Large intestine (tissue), 12 donors: ENCODE measurements at places on chromosomes 7 and 10. TPM values are rescaled to one million over a fixed set of nuclear protein-coding genes. Genes with fewer than 3 reads are reported as not detected.

The AASS gene
- 29.6 TPM for polyA plus RNA-seq

The WIPF3 gene
- polyA plus RNA-seq = 21.9 TPM

The IFIT1B gene
- polyA plus RNA-seq = 0.34 TPM

The ZNF680 gene
- polyA plus RNA-seq = 9.1 TPM

The PRPS1L1 gene
- not detected for polyA plus RNA-seq

The ELMO1 gene
- polyA plus RNA-seq = 9.5 TPM

The OR6V1 gene
- not detected for polyA plus RNA-seq

The PODXL gene
- 26.9 TPM for polyA plus RNA-seq

The KMT2C gene
- polyA plus RNA-seq = 34.1 TPM

The CYP26C1 gene
- not detected for polyA plus RNA-seq

The C7orf25 gene
- polyA plus RNA-seq = 3.2 TPM

- DNase-seq = no peak
Observed at GRCh38 chr7:153188630-153189029, 429.1 kb downstream of the ACTR3B start.

DNA sequence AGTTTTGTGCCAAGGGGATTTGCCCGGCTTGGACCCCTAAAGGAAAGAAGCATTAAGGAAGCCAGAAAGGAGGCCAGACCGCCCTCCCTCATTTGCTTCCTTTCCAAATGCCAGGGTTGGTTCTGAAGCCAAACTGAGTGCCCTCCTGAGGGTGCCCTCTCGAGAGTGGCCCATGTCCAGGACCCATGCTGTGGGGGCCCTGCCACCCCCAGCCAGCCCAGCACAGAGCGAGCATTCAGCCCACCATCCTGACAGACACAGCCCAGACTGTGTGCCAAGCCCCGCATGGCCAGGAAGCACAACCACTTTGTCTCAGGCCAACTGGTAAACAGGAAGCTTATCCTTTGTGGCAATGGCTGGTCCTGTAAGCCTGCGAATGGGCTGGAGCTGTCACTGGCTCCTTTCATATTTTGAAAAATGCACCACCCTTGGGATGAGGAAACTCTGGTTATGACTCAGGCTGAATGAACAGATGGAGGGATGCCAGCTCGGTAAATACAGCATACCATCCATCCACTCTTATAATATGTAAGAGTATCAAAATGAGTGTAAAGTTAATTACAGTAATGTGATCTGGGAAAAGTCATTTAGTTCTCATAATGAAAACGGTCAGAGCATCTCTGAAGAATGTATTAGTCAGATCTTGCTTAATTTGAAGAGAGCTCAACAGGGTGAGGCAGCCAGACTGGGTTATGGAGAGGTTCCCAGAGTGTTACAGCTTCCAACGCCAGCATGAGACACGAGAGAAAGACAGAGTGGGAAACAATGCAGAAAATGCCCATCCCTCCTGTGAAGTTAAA is 65.0 kb downstream of the STK17A start:
- peak; percentile 37 for DNase-seq

GRCh38 chr7:5083311-5083711 is 37.7 kb downstream of the RBAK start:
- DNase-seq = no peak

GRCh38 chr7:2018569-2019460 is 213.9 kb downstream of the MAD1L1 start:
- no peak for DNase-seq

DNA sequence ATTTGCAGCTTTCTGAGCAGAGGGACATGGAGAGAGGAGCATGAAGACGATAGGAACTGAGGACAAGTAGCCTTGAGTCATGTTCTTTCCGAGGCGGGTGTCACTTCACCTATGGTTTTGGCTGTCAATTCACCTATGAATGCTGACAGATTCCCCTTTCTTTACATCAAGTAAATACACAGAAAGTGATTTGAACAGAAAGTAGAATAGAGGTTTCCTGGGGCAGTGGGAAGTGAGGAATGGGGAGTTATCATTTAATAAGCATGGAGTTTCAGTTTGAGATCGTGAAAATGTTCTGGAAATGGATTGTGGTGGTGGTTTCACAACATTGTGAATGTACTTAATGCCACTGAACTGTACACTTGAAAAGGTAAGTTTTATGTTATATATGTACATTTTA is 138.4 kb upstream of the MDFIC start:
- DNase-seq = no peak

DNA sequence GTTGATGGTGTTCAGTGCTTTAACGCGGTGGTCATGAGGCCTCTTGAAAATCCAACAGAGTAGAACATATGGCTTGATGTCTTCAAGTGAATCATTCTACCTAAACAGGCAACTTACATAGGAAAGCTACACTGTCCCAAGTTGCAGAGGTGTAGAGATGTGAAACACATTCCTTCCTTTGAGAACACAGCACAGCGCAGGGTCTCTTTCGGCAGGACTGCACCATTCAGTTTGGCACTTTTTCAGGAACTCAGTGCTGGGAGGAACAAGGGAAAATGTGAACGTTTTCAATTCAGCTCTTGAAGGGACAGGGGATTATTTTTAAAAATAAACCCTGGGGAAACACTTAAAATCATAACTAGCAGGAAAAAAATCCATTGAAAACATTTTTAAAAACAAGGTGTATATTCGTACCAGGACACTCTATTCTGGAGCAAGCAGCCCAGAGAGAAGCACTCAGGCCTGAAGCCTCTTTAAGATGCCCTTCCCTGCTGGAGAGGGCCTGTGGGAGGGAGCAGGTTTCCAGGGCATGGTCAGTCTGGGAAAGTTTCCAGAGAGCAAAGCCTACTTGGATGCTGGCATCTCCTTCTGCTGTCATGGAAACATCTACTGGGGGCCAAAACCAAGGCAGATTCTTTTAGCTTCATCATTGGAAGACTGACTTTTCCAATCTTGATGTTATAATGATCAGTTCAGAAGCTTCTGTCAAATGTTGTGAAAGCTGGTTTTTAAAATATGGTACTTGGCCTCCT is 60.4 kb upstream of the NPVF start:
- DNase-seq = no peak

DNA sequence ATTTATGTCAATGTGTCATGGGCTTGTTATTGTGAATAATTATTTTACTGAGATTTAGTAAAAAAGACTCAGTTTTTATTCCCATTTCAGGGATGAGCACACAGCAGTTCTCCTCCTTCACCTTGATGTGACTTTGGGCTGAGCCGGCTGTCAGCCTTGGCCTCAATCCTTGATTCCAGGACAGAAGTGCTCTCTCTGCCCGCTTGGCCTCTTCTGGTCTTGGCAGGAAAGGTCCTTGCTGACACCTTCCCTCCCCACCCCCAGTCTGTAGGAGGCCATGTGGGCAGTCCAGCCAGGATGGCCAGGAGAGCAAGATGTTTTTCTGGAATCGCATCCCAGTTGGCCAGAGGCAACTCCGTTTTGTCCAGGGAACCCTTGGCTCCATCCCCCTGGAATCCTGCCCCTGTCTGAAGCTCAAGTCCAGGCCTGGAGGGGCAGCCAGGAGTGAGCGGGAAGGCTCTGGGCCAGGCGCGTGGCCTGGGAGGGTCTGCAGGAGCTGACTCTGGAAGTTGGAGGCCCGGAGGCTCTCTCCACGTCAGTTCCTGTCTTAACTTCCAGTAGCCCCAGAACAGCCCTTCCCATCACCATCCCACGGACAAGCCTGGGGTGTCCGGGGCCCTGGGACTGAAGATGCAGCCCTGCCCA is 100.9 kb downstream of the PDGFA start:
- DNase-seq = no peak

DNA sequence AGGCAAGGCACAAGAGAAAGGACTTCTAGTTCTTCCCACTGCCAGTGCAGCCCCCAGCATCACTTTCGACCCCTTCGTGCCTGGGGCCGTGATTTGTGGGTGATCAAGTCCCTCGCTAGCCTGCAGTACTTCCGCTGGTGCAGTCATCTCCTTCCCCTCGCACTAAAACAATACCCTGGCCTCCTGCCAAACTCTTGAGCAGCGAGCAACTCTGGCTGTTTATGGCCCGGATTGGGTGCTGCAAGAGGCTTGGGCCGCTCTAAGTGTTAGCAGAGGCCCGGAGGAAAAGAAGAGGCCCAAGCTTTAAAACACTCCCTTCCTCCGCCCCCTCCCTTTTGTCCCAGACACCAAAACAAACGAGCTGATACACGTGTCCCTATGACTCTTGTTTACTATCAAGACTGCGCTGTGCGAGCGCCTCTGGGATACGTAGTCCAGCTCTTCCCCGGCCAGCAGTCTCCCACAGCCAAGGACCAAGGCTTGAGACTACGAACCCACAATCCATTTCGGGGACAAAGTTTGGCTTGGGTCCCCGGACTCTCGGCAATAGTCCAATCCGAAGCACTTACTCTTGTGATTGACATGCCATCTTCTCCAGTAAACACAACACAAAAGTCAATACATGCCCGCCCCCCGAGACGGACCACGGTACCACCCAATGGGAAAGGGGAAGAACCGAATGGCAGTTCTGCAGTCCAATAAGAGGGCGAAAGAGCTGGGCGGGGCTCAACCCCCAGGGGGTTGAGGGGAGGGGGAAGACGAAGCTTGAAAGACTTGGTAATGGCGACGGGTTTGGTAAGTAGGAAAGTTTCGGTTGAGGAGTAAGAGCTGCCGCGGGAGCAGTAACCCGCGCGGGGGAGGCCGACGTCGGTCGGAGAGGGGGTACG is at the start of gene HBP1:
TSS of gene HBP1 (plus strand) at position 771 of the 887 bp plus-strand sequence. CDS start 10,891 bp downstream, outside the sequence.
- peak; percentile 100 for DNase-seq

DNA sequence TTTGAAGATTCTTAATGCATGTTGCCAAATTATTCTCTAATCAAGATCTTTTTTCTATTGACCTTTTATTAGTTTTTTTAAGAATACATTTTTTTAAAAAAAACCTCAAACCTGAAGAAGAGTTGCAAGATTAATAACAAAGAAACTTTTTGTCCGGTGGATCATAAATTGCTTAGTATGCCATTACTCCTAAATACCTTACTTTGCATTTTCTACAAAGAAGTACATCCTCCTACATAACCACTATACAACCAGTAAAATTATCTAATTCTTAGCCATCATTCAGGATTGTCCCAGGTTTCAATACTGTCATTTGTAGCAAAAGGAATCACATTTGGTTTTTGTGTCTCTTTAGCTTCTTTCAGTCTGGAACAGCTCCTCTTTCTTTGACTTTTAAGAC is 77.9 kb downstream of the SRI start:
- DNase-seq = no peak

DNA sequence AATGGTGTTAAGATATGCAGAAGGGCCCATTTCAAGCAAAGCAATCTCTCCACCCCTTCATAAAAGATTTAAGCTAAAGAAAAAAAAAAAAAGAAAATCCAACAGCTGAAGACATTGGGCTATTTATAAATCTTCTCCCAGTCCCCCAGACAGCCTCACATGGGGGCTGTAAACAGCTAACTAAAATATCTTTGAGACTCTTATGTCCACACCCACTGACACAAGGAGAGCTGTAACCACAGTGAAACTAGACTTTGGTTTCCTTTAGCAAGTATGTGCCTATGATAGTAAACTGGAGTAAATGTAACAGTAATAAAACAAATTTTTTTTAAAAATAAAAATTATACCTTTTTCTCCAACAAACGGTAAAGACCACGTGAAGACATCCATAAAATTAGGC is 28.6 kb downstream of the PPP3CB start:
- no peak for DNase-seq

DNA sequence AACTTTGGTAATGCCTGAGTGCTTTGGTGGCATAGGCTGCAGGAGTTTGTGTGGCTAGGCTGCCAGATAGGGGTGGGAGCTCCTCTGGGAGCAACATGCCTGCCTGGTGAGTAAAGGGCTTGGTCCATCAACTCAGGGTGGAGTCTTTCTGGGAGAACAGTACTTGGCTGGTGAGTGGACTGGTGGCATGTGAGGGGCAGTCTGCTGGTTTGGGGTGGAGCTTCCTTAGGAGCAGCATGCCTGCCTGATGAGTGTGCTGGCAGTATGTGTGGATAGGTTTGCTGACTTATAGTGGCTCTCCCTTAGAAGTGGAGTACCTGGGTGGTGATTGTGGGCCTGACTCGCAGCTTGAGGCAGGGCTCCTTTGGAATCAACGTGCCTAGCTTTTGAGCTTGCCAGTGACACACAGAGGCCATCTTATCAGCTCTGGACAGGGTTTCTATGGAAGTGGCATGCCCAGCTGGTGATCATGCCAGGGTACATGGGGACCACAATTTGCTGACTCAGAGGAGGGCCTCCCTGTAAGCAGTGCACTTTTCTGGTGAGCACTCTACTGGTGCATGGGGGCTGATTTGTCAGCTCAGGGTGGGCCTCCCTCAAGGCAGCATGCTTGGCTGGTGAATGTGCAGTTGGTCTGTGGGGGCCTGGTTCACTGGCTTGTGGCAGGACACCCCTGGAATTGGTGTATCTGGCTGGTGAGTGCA is 35.0 kb upstream of the SRI start:
- DNase-seq = no peak

DNA sequence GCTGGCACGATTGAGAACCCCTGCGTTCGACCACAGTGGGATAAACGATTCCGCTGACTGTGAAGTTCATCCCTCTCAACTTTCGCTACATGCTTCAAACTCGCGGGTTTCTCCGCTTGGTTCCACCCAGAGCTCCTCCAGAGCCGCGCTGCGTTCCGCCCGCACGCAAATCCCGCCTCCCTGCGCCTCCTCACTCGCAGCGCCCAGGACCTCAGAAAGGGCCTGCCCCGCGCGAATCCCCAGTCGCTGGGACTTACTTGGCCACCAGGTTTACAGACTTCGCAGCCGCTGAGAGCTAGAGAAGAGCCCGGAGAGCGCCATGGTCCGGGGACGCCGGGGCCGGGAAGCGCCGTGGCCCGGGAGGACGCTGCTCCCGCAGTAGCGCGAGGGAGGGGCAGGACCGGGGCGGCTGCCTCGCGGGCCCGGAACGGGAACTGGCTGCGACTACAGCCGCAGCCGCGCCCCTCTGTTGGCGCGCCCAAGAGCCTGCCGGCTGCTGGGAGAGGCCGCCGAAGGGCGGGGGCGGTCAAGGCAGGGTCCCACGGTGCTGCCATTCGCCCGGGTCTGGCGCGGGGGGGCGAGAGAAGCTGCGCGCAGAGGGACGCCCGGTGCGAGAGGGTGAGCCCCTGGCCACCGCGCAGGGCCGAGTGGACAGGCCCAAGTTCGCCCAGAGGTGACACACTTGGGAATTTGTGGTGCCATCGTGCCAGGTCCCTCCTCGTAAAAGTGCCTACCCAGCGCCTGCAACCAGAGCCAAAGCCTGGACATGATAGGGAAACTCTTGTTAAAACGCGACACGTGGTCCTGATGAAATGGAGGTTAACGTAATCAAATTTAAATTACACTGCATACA is at the start of gene NOD1:
TSS of gene NOD1 (minus strand) at position 436 of the 853 bp plus-strand sequence. CDS start 21,863 bp downstream, outside the sequence.
- peak; percentile 82 for DNase-seq

GRCh38 chr7:121395961-121396757 is at the start of gene FAM3C:
Gene FAM3C (minus strand): TSS chr7:121396308. CDS start chr7:121382969, 13,339 bp downstream.
- DNase-seq = peak; percentile 90

GRCh38 chr7:84729284-84729683 is 457.6 kb downstream of the SEMA3D start:
- DNase-seq = no peak

- DNase-seq = no peak
Observed at GRCh38 chr10:63657761-63658160, 136.6 kb downstream of the REEP3 start.

DNA sequence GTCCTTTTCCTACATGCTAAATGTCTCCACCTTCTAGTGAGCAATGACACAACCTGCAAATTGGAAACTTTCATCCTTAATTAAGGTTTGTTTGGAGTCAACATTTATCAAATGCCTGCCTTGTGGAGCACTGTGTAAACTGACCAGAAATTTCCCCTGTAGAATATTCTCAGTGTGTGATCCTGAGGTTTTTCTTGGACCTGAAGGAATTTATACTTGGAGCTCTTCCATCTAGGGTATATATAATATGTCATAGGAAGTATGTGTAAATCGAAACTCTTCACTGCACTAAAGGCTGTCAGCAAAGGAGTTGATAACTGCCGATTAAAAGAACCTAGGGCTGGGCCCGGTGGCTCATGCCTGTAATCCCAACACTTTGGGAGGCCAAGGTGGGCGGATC is 152.4 kb downstream of the NSUN6 start:
- DNase-seq = no peak

- no peak for DNase-seq
Observed at GRCh38 chr7:19508124-19508523, 200.7 kb downstream of the POLR1F start.
